Activated effector memory CD4-positive, alpha-beta T cell treated with Interleukin-2 at 50 U/mL for 16 hours (primary cell): ENCODE measurements at places on chromosomes 13 and 19.
A peak's percentile ranks its signal among the peaks of the same experiment; 100 is the strongest.

- DNase-seq: no peak
Observed at GRCh38 chr13:83839146-83839545, 43.1 kb downstream of the SLITRK1 start.

DNA sequence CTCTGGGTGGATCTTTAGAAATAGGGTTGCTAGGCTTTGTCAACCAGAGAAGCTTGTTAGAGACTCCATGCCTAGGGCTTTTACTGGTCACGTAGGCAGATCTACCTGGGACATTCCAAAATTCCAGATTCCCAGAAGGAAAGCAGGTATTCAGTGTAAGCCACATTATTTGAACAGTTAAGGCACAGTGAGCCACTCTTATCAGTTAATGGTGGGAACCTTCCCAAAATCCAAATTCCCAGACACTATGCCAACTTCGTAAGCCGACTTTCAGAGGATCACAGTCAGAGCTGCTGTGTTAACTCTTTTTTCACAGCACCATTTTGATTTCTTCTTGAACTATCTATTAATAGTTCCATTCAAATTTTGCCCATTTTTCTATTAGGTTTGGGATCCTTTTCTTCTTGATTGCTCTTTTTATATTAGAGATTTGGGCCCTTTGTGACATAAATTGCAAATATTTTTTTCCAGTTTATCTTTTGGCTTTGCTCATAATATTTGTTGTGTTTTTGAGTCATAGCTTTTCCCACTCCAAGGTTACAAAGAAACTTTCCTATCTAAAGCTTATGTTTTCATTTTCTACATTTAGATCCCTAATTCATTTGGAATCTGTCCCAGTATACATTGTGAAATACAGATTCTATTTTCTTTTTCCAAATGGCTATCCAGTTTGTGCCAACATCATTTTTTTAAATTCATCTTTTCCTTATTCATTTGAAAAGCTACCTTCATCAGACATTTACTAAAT is 77.3 kb downstream of the DHRS12 start:
- no peak for DNase-seq

GRCh38 chr19:33683881-33684537 is 62.3 kb downstream of the CHST8 start:
- DNase-seq: no peak

GRCh38 chr19:11012507-11012906 is 51.7 kb downstream of the SMARCA4 start:
- DNase-seq: no peak

- DNase-seq: no peak
Observed at GRCh38 chr13:113638173-113638746, 19.7 kb downstream of the ATP4B start.

- DNase-seq: no peak
Observed at GRCh38 chr13:75968103-75968838, 332.1 kb downstream of the LMO7 start.

DNA sequence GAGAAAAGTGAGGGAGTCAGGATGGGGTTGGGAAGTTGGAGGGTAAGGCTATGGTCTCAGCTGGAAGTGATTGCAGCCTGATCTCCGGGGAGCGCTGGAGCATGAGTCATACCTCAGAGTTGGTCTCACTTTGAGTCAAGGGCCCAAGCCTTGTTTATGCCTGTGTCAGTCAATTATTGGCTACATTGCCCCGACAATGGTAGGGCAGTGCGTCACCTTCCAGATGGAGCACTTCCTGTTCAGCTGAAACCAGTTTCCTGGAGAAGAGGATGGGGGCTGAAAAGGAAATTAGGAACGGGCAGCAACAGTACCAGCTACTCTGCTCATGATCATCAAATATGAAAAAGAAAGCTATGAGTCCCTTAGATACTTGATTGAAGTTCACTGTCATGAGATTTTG is 60.4 kb downstream of the ADGRE1 start:
- DNase-seq: no peak

DNA sequence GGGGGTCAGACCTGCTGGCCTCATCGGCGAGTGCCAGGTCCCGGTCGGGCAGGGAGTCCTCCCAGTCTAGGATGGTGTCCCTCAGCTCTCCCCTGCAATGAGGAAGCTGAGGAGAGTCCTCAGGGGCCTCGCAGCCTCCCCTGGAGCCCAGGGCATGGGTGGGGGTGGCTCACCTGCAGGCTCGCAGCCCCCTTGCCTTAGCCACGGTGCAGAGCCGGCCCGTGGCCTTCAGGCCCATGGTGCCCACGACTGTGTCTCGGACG is 6.8 kb downstream of the SIRT6 start:
- no peak for DNase-seq

DNA sequence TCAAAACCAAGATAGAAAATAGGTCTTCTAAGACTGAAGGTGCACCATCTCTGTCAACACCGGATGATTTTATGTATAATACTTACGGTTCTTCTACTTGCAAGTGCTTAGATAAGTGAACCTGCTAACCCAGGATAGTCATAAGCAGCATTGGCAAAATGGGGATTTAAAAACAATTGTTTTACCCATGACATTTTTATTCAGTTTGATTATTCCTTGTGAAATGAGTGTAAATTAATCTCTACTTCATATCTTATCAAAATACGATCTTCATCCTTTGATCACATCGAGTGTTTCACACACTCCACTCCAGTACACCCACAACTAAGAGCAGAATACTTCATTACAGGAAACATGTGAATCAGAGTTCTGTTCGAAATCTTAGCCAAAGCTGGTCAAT is 23.0 kb upstream of the MTRF1 start:
- no peak for DNase-seq

DNA sequence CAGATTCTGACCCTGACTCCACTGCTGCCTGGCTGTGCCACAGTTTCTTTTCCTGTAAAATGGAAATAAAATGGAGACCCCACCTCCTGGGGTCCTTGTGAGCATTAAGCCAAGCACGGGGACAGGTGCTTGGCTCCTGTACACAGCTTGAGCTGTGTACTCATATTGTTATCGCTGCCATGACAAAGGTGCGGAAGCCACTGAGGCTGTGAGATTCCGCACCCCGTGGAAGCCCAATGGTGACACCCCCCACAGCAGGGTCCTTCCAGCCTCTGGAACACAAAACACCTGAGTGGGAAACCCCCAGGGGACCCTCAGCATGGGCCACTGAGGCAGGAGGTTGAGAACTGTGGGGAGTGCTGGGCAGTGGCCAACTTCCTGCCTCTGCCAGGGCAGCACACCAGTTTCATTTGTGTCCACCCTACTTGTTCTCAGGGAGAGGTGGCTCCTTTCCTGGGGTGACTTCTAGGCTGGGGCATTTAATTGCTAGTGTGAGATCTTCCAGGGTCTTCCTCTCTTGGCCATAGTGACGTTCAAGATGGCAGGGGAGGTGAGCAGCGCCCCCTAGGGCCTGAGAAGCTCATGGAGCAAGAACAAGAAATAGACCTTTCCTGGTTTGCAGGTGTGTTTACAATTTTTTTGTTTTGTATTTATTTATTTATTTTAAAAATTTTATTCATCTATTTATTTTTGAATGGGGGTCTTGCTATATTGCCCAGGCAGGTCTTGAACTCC is 5.4 kb upstream of the JSRP1 start:
- peak; percentile 42 for DNase-seq
